ENCODE measurements at places on chromosomes 1 and 21. TPM values are rescaled to one million over a fixed set of nuclear protein-coding genes. Genes with fewer than 3 reads are reported as not detected.

GRCh38 chr1:165253818-165254254 lies 102.7 kb downstream of the LMX1A start:
- no peaks in the 10 kb centered on the region for H3K36me3 ChIP-seq
- DNase-seq = no peak
- H3K27ac ChIP-seq = no peak overlapping the region
- H3K4me3 ChIP-seq = no peak overlapping the region
- no peaks in the 10 kb centered on the region for H3K4me1 ChIP-seq
- no peaks in the 10 kb centered on the region for H3K27me3 ChIP-seq

The CGN gene
- total RNA-seq = 8.8 TPM

The ADAMTSL4 gene
- total RNA-seq = 5.3 TPM

The VTCN1 gene
- 1.3 TPM for total RNA-seq

The CCDC185 gene
- total RNA-seq = not detected
